ENCODE measurements at places on chromosomes 11 and 22.

DNA sequence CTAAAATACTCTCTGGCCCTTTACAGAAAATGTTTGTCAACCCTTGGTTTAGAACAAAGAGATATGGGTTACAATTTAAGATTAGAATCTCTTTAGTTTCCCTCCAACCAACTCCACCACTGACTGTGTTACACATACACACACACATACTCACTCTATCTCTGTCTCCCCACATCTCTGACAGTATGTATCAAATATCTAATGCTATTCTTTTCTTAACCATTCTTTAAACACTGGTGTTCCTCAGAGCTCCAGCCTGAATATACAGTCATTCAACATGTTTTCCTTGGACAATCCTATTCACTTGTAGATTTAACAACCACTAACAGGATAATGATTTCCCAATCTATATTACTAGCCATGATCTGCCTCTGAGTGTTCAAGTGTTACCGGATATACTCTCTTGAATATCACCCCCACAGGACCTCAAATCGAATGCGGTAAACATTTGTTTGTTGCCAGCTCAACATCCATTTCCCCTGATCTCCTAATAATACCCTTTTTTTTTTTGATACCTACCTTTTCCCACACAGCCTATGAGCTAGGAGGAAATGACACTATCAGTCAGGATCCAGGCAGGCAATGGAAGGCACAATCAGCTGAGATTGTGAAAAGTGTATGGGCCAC, 6.1 kb downstream of the MPZL3 start:
- DNase-seq, result peak; percentile 96

GRCh38 chr11:76698321-76699043, 27.9 kb upstream of the LRRC32 start:
- DNase-seq, result no peak

- no peak for DNase-seq
These were observed 395.6 kb downstream of the LARGE1 start for GRCh38 chr22:33524511-33525260.

GRCh38 chr22:18113680-18114394, 3.2 kb downstream of the TUBA8 start:
- no peak for DNase-seq

- DNase-seq, result no peak
These were observed 493.3 kb upstream of the CCDC179 start for GRCh38 chr11:23353611-23354010.

GRCh38 chr22:28759861-28760560, 12.5 kb upstream of the CCDC117 start:
- DNase-seq, result peak; percentile 25

- DNase-seq, result no peak
These were observed 129.5 kb downstream of the ETS1 start for GRCh38 chr11:128457874-128458273.

All from bronchial epithelial cell (primary cell).